Smooth muscle cell of bladder (primary cell): ENCODE measurements at places on chromosomes 6 and 20. TPM values are rescaled to one million over a fixed set of nuclear protein-coding genes. Genes with fewer than 3 reads are reported as not detected.

RUNX2 gene
- 1.8 and 2.0 TPM in 2 replicates for total RNA-seq

ENPP4 gene
- total RNA-seq: 2.6 and 2.8 TPM in 2 replicates

SLC35B3 gene
- total RNA-seq: 21.2 and 22.1 TPM in 2 replicates

GPR6 gene
- not detected in 2 replicates for total RNA-seq

TAGAP gene
- total RNA-seq: not detected in 2 replicates

PLN gene
- 0.28 and 0.74 TPM in 2 replicates for total RNA-seq

ASIP gene
- not detected in 2 replicates for total RNA-seq

SEMG1 gene
- not detected in 2 replicates for total RNA-seq

SOX18 gene
- total RNA-seq: 0.18 TPM in 1 of 2 replicates, not detected in the other

ARHGAP40 gene
- not detected in 2 replicates for total RNA-seq

BEND3 gene
- 0.71 and 1.7 TPM in 2 replicates for total RNA-seq

BRD2 gene
- 54.8 and 73.9 TPM in 2 replicates for total RNA-seq

KCNK5 gene
- total RNA-seq: not detected in 2 replicates

DDX39B gene
- total RNA-seq: 317 and 461 TPM in 2 replicates

TSPO2 gene
- total RNA-seq: not detected in 2 replicates

ELOVL4 gene
- total RNA-seq: 4.7 and 5.6 TPM in 2 replicates

OR2B6 gene
- total RNA-seq: not detected in 2 replicates

RFX6 gene
- total RNA-seq: not detected in 2 replicates

PHACTR3 gene
- not detected in 2 replicates for total RNA-seq

B3GAT2 gene
- not detected in 2 replicates for total RNA-seq

TREML1 gene
- total RNA-seq: not detected in 2 replicates

ABHD12 gene
- 32.8 and 36.0 TPM in 2 replicates for total RNA-seq

C6orf47 gene
- total RNA-seq: 17.9 and 23.8 TPM in 2 replicates

GRM1 gene
- total RNA-seq: under 0.01 TPM in 2 replicates

SYCP2 gene
- total RNA-seq: 0.37 and 0.57 TPM in 2 replicates
